Esophagus squamous epithelium (tissue), 5 donors: ENCODE measurements at places on chromosomes 16 and 17. TPM values are rescaled to one million over a fixed set of nuclear protein-coding genes. Genes with fewer than 3 reads are reported as not detected.
A peak's percentile ranks its signal among the peaks of the same experiment; 100 is the strongest.

Gene GRAP
- total RNA-seq: 1.0 TPM

DNA sequence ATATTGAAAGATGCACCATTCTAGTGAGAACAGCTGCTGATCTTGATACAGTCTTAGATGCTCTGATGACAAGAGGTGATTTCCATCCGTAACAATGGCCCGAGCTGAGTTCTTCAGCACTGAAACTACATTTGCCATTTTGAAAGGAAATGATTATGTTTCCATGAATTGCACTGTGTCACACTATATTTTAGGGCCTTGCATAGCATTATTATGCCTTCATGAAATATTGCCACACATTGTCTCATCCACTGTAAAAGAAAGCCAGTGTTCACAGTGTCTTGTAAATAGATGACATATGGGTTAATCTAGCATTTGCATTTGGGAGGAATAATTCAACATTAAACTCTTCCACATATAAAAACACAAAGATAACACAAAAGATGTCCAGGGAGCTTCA, 438.3 kb upstream of the PSMD7 start:
- H3K27ac ChIP-seq: no peak overlapping the region
- H3K27me3 ChIP-seq: no peaks in the 10 kb centered on the region
- H3K4me3 ChIP-seq: no peak overlapping the region
- H3K4me1 ChIP-seq: no peaks in the 10 kb centered on the region

DNA sequence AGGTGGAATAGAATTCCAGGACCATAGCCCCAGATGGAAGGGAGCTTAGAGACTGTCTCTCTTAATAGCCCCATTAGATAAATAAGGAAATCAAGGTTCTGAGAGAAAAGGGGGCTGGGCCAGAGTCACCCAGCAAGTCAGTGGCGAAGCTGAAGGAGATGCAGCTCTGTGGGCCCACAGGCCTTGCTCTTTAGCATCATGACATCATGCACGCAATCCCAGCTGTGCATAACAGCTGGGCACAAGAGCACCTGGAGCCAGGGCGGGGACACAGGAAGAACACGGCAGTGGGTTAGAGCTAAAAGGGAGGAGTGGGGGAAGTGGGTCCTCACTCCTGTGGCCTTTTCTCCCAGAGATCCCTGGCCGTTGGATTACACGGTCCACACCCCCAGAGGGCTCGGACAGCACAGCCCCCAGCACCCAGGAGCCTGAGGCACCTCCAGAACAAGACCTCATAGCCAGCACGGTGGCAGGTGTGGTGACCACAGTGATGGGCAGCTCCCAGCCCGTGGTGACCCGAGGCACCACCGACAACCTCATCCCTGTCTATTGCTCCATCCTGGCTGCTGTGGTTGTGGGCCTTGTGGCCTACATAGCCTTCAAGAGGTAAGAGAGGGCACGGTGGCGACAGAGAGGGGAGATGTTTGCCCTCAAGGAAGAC, 15.1 kb downstream of the NGFR start:
- peaks cover 72% of the 10 kb centered on the region for H3K4me1 ChIP-seq
- H3K27ac ChIP-seq: no peak overlapping the region
- no peaks in the 10 kb centered on the region for H3K27me3 ChIP-seq

DNA sequence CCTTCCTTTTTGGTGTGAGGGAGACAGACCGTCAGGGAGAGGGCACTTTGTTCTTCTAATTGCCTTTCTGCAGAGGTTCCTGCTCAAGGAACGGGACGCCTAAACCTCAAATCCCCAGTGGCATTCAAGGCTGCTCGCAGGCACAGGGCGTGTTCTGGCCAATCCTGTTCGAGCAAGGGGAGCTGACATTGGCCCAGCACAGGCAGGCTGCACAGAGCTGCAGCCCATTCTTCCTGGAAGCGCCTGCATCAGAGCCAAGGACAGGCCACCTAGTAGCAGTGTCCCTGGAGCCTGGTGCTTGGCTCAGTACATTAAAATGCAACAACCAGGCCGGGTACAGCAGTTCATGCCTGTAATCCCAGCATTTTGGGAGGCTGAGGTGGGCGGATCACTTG, 72.2 kb upstream of the CREBBP start:
- no peak overlapping the region for H3K4me3 ChIP-seq
- no peaks in the 10 kb centered on the region for H3K36me3 ChIP-seq
- H3K27ac ChIP-seq: peak overlapping the region; percentile 86
- H3K27me3 ChIP-seq: no peaks in the 10 kb centered on the region

- no peaks in the 10 kb centered on the region for H3K36me3 ChIP-seq
- peaks cover 9% of the 10 kb centered on the region for H3K4me1 ChIP-seq
- H3K27ac ChIP-seq: no peak overlapping the region
- DNase-seq: no peak
Measured at GRCh38 chr17:73318836-73319235, 7.0 kb upstream of the CDC42EP4 start.

- no peaks in the 10 kb centered on the region for H3K36me3 ChIP-seq
- DNase-seq: no peak
- H3K4me1 ChIP-seq: peaks cover 31% of the 10 kb centered on the region
- H3K27ac ChIP-seq: peak overlapping the region; percentile 11
- no peaks in the 10 kb centered on the region for H3K27me3 ChIP-seq
- no peak overlapping the region for H3K4me3 ChIP-seq
Measured at GRCh38 chr17:66952681-66953629, 11.6 kb upstream of the CACNG4 start.
